GDM1 (cell line): ENCODE measurements at places on chromosomes 11 and 22.

DNA sequence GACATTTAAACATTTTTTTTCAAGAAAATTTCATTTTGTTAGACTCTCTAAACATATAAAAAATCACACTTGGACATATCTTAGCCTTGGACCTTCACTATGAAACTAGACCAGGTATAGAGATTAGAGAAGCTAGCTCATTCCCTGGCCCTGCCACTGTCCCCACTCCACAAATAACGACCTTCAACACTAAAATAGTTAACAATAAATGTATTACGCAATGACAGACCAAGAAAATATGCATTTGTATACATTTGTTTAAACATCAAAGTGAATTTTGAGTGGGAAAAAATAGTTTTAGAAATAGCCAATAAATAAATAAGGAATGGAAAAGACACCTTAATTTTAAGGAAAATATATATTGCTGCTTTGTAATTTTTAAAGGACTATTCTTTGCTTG lies 20.9 kb downstream of the OR5J2 start:
- DNase-seq = no peak

DNA sequence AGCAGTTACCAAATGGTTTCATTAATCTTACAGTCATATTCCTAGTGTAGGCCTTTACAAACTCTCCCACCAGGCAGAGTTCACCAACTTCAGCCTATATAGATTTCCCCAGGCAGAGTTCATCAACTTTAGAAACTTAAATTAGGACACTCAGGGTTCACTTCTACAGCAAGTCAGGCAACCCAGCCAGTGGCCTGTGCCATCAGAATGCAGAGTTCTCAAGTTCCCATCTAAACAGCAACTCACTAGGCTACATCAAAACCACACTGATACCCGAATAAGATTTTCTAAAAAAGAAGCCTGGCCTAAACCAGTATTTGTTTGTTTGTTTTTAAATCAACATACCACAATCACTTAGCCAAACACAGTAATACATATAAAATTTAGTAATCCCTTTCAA lies 33.7 kb downstream of the PICALM start:
- DNase-seq = no peak

DNA sequence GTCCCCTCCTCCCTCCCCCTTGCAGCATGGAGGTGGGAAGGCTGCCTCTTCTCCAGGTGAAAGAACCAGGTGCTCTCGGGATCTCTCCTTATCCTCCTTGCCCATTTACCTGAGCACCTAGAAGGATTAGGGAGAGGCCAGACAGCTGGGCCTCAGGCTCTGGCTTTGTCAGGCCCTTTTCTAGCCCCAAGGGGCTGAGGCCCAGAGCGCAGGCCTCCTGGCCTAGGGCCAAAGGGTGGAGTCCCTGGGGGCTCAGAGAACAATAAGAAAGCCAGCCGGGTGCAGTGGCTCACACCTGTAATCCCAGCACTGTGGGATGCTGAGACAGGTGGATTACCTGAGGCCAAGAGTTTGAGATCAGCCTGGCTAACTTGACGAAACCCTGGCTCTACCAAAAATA lies 5.4 kb upstream of the TTLL1 start:
- no peak for DNase-seq

GRCh38 chr11:86918973-86919372 lies 36.2 kb downstream of the FZD4 start:
- DNase-seq = no peak

DNA sequence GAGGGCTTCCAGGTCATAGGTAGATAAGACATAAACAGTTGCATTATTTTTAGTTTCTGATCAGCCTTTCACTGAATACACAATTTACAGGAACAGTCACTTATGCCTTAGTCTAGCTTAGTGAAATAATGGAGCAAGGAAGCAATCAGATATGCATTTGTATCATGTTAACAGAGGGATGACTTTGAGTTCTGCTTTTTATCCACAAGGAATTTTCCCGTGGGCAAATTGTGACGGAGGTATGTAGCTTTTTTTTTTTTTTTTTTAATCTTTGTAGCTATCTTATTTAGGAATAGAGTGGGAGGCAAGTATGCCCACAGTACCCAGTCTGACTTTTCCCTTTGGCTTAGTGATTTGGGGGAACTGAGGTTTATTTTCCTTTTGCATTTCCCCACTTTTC lies 3.4 kb upstream of the NLRP10 start:
- DNase-seq = no peak

DNA sequence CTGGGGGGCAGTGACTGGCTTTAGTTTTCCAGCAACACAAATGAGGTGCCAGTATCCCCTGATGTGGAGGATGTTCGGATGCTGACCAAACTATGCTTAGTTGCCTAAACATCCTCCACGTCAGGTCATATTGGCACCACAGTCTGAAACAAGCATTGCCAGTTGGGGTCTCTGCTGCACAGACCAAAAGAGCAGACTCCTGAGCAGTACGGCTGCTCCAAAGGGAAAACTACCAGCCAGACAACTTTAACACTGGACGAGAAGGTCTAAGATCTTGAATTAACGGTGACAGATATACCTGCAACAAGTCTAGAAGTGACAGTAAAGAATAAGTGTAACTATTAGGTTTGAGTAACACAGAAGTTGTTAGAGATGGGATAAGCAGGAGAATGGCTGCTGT lies 40.5 kb upstream of the CLTCL1 start:
- no peak for DNase-seq
